ENCODE measurements at places on chromosomes 1 and 21. TPM values are rescaled to one million over a fixed set of nuclear protein-coding genes. Genes with fewer than 3 reads are reported as not detected.

Gene HSF2BP
- 16.1 TPM for total RNA-seq

Gene OR2L13
- total RNA-seq, result not detected

Gene DSTYK
- total RNA-seq, result 10.4 TPM

Gene RNU1-2
- under 0.01 TPM for total RNA-seq

Gene PTGFR
- total RNA-seq, result 8.2 TPM

Gene CADM3
- total RNA-seq, result not detected

Gene LCE2B
- not detected for total RNA-seq

Gene SYT2
- total RNA-seq, result not detected

Gene HTR1D
- 0.76 TPM for total RNA-seq

Gene KRTAP23-1
- not detected for total RNA-seq

Gene PGBD2
- total RNA-seq, result 8.2 TPM

Gene SPATA1
- total RNA-seq, result 0.11 TPM

Gene TRIM46
- total RNA-seq, result 1.6 TPM

Gene CDCA8
- 7.9 TPM for total RNA-seq

Gene MMP23B
- 73.0 TPM for total RNA-seq

Gene ZNF670
- 2.1 TPM for total RNA-seq

Gene DPM3
- total RNA-seq, result 40.8 TPM

Gene TTC39A
- 1.2 TPM for total RNA-seq

Gene C4BPB
- total RNA-seq, result 40.1 TPM

Gene KIAA0040
- total RNA-seq, result 13.7 TPM

Gene CCDC185
- total RNA-seq, result not detected

Gene FAM177B
- total RNA-seq, result not detected

Gene RGS13
- total RNA-seq, result not detected

Gene APH1A
- 130 TPM for total RNA-seq
